ENCODE measurements at places on chromosomes 6 and 20.

GRCh38 chr20:61331543-61331942 lies 79.5 kb downstream of the CDH4 start:
- DNase-seq: no peak

DNA sequence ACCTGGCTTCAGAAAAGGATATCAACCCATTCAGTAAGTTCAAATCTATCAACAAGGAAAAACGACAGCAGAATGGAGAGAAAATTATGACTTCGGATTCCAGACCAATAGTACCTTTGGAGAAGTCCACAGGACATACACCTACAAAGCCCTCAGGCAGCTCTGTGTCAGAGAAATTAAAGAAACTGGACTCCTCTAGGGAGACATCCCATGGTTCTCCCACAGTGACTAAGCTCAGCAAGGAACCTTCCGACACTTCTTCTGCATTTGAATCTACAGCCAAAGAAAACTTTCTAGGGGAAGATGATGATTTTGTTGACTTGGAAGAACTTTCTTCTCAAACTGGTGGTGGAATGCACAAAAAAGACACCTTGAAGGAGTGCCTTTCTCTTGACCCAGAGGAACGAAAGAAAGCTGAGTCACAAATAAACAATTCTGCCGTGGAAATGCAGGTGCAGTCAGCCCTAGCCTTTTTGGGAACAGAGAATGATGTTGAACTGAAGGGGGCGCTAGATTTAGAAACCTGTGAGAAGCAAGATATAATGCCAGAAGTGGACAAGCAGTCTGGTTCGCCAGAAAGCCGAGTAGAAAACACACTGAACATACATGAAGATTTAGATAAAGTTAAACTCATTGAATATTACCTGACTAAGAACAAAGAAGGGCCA lies 67.4 kb upstream of the HINT3 start:
- peak; percentile 4 for DNase-seq

DNA sequence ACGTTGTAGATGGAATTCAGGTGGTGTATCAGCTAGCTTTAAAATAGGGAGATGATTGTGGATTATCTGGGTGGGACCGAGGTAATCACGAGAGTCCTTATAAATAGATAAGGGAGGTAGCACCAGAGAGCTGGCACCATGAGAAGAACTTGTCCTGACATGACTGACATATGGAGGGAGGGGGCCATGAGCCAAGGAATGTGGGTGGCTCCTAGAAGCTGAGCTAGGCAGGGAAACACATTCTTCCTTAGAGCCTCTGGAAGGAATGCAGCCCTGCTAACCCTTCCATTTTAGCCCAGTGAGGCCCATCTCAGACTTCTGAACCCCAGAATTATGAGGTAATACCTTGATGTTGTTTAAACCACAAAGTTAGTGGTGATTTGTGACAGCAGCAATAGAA lies 321.1 kb upstream of the SULF2 start:
- no peak for DNase-seq

DNA sequence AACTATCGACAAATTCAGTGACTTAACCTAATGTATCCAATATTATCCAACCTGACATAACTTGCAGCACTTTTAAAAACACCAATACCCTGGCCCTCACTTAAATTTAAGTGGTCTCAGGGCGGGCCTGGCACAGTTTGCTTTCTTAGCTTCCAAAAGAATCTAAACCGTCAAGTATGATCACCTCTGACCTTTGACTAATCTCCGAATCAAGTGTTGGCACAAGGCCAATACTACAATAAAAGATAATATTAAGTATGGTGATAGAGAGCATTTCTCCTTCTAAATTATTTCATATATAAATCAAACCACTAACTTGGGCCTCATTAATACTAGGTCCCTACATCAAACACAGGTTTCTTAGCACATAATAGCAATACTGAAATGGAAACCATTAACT lies 153.0 kb downstream of the PTPRK start:
- DNase-seq: no peak

DNA sequence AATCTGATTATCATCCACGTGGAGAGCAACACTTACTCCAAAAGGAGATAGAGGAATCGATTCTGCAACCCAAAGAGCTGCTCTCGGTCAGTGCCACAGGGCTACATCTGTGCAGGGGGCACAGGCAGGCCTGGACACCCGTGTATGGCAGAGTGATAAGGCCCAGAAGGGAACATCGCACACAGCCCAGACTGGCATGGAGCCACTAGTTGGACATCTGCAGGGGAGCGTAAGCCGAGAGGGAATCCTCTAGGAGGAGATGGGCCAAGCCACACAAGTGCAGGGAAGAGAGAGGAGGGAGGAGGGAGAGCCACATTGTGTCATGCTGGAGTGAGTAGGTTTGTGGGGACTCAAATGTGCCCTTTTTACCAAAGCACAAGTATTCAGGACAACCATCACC lies 50.4 kb upstream of the ENTPD6 start:
- DNase-seq: no peak

- no peak for DNase-seq
Observed at GRCh38 chr20:35462351-35462750, 7.0 kb downstream of the CEP250 start.

DNA sequence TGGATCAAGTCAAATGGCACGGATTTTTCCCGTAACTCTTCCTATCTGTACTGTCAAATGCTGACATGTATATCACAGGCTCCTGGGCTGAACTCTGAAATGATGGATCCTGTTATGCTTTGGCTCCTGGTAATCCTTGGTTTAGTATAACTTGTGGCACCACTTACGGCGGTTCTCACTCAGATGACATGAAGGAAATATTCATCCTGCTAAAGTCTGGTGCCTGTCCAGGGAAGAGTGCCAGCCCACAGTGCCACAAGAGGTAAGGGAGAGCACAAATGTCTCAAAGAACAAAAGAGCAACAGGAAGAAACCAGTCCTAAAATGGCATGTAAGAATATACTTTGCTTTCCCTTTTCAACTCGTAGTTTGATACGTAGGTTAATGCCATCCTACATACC lies 93.1 kb upstream of the TAB2 start:
- DNase-seq: no peak

DNA sequence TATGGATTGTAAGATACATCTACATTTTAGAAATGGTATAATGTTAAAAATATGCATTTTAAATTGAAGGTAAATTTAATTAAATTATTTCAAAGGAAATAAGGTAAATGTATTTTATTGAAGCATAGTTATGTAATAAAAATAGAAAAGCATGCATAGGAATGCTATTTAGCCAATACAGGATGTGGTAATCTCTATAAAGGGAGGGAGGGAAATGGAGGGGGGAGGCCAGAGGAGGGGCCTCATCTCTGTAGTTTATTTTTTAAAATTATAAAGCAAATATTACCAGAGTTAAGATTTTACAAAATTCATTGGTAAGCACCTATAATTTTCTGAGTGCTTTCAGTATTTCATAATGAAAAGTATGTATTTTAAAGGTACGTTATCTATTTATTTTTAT lies 27.2 kb downstream of the SLC16A10 start:
- DNase-seq: no peak

DNA sequence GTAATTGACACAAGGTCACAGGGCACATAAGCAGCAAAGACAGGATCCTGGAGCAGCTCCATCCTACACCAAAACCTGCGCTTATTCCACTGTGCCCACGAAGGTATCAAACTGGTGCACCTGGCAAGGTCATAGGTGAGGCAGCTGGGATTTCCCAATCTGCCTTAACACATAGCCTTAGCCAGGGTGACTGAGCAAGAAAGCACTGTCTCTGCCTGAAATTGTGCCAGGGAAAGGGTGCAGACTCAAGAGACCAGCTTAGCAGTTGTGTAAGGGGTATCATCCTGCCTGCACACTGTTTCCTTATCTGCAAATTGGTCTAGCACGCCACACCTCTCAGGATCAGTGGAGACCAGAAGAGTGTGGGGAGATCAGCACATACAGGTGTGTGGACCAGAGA lies 82.8 kb downstream of the MAFB start:
- no peak for DNase-seq

GRCh38 chr6:152821525-152821924 lies 70.9 kb downstream of the VIP start:
- no peak for DNase-seq

DNA sequence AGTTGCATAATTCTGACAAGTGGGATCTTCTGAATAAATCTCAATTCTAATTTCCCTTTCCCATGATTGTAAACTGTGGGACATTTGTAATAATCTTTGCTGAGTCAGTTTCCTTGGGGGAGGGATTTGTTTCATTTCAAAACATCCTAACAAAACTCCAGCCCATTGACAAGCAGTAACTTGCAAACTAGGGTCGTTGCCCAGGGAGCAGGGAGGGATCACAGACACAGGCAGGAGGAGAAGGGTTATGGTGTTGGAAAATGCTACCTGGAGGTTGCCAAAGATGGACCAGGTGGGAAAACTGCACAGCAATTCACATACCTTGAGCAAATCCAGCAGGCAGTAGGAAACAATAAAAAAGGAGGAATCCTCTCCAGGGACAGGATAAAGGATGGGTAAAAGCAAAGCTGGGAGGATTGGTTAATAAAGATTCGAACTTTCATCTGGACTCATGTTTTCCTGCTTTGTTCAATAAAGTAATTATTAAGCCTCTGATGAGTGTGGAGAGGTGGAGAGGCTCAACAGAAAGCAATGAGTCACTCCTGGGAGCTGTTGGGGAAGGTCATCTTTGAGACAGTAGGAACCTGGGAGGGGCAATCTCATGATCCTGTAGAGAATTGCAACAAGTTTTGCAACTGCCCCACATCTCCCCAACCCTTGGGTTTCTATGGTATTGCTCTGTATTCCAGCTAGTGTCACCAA lies 87.3 kb upstream of the AKIRIN2 start:
- peak; percentile 82 for DNase-seq

DNA sequence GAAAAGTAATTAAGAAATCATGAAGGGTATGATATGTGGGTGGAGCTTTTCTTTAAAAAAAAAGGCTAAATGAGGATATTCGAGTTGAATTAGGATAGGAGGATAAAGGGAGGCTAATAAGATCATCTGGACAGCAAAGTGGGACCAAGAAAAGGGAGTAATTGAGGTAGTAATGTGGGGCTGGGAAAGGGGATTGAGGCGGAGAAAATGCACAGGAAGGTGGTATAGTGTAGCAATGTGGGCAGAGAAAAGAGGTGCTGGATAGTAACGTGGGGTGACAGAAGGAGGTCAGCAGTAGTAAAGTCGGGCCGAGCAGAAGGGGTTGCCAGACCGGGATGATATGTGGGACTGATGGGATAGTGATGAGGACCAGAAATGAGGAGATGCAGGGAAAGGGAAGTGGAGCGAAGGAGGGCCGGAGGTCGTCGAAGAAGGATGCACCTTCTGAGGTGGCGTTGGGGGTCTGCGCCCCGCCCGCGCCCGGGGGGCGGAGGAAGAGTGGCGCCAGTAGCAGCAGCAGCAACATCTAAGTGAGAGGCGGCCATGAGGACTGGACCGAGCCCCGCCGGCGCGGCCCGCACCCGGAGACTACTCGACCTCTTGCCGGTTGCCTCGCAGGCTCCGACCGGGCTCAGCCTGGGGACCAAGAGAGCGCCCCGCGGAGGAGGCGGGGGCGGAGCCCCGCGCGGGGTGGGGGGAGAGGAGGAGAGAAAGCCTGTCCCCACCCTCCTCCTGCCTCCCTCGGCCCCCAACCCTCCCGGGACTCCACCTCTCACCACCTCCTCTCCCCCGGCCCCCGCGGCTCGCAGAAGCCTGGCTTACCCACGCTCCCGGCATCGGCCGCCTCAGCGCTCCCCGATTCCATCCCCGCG lies 887 bp downstream of the GABBR1 start:
- DNase-seq: no peak

- DNase-seq: peak; percentile 39
Observed at GRCh38 chr6:40440053-40440452, 147.1 kb downstream of the LRFN2 start.

DNA sequence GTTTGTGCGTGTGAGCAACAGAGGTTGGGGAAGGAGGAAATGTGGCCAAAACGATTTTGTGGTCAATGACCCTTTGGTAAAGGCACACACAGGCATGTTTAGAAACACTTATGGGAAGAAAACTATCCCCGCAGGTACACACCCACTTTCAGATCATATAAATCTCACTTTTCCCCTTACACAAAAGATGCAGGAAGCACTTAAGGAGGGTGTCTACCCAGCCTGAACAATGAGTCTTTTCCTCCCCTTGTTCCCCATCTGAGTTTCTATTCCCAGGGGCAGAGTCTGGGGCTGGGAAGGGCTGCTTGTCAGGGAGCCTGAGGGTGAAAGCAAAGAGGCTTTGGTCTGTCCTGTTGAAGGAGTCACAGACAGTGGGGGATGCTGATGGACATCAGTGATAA lies 193.2 kb upstream of the SALL4 start:
- DNase-seq: peak; percentile 47

DNA sequence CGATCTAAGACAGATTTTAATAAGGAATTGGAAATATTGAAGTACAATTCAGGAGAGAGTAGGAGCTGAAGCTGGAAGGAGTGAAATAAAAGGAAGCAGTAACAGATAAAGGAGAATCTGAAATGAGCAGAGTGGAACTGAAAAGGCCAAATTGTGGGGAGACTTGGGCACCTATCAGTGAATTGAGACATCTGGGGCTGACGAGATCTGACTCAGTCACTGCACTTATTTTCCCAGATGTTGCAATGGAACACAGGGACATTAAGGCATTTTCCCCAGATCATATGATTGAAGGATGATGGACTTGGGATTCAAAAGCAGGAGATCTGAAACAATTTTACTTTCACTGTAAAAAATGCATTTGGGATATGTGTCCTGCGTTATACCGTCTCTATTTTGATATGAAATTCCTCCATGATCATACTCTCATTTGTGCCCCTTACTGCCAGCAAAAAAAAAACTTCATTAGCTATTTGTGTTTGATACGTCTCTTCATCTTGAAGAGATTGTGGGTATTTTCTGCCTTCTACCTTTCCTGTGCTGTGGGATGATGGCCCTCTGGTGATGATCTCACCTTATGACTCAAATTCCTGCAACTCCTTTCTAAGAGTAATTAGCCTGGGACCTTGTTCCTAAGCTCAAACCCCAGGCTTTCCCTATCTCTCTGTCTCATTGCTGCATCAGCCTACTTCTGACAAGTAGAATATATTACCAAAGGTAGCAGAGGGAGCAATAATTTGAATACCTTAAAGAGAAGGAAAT lies 278.5 kb upstream of the MAN1A1 start:
- DNase-seq: no peak

DNA sequence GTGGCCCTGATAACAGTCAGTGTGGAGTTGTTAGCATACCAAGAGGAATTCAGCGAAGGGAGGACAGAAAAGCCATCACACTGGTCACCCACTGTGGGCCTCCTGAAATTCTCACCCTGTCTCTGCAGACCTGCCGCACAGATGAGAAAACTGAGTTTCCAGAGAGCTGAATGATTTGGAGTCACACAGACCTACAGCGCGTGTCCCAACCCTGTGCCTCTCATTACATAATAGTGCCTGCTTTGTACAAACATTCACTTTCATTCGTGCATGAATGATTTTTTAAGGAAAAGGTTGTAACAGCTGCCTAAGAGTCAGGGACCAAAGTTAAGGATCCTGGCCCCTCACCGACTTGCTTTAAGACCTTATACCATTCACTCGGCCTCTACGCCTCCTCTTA lies 62.7 kb downstream of the THBS2 start:
- DNase-seq: no peak

GRCh38 chr6:149168968-149169367 lies 148.5 kb upstream of the TAB2 start:
- DNase-seq: peak; percentile 50

Data from MV-4-11 (cell line).